ENCODE measurements at places on chromosomes 6 and 20.

GRCh38 chr6:46014046-46014445 is 1.6 kb downstream of the CLIC5 start:
- DNase-seq, result no peak

GRCh38 chr6:105678516-105678915 is 275.6 kb upstream of the PREP start:
- DNase-seq, result no peak

DNA sequence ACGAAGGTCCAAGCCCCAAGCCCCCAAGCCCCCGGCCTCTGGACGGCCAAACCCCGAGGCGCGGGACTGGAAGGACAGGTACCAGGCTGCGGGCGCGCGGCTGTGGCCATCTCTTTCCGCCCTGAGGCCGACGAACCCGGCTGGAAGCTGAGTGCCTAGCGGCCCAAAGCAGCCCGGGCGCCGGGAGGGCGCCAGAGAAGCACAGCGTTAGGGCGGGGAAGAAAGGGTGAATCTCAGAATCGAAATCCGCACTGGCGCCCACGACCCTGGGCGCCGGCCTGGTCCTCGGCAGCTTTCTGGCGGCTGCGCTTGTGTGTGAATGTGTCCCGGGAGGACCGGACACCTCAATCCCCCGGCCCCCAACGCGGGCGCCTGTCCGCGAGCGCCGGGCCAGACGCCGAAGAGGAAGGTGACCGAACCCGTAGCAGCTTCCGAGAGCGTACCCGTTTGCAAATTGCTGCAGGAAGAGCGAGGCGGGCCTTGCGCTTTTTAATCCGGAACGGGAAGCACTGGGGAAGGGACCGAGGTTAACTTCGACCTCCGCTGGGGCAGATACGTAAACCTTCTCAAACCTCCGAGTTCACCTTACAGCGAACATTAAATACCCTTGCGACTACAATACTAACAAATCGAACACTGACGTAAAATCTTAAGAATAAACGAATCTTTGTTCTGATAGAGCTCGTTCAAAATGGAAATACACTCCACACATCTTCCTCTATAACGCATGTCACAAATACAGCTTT is 2.9 kb downstream of the NRN1 start:
- no peak for DNase-seq

- DNase-seq, result peak; percentile 47
These were observed 131.2 kb upstream of the BTN3A2 start for GRCh38 chr6:26233649-26234420.

DNA sequence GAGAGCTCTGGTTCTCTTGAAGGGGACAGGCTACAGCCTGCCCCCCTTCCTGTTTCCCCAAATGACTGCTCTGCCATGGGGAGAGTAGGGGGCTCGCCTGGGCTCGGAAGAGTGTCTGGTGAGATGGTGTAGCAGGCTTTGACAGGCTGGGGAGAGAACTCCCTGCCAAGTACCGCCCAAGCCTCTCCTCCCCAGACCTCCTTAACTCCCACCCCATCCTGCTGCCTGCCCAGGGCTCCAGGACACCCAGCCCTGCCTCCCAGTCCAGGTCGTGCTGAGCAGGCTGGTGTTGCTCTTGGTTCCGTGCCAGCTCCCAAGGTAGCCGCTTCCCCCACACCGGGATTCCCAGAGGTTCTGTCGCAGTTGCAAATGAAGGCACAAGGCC is 9.8 kb downstream of the VEGFA start:
- DNase-seq, result no peak

GRCh38 chr20:38671186-38671585 is 53.1 kb upstream of the SLC32A1 start:
- DNase-seq, result no peak

DNA sequence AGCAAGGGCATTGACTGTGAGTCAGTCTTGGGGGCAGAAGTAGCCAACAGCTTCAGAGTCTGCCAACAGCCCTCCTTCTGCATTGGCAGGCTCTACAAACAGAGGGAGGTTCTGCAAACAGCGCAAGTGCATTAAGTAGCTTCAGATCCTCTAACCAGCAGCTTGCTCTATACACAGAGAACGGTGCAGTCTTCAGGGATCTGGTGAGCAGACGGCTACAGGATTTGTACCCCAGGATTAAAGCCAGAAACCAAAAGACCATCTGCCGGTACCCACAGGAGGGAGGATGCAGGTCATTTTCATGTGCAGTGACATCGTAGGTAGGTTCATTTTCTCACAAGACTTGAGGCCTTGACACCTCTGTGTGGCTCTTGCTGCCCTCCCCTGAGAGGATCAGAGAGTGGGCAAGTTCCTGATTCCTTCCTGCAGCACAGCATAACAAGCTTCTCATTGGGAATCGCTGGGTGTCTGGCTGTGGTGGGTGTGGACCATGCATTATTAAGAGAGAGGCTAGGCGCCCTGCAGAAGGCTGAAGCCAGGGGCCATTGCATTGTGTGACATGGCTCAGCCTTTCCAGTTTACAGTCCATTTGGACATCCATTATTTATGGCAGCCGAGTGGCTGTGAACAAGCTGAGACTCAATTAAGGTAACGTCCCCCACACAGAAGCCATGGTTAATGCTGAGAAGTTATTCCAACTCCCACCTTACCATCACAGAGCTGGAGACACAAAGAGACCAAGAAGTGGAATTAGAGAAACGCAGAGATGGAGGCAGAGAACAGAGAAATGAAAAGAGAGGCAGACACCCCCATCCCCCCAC is 250.0 kb downstream of the LRFN2 start:
- DNase-seq, result no peak

- DNase-seq, result no peak
These were observed 34.3 kb downstream of the LRRC1 start for GRCh38 chr6:53828966-53829697.

- DNase-seq, result no peak
These were observed 112.9 kb upstream of the DTNBP1 start for GRCh38 chr6:15775741-15776140.

GRCh38 chr6:135162678-135163439 is 18.2 kb upstream of the MYB start:
- DNase-seq, result peak; percentile 18

- no peak for DNase-seq
These were observed 952.9 kb upstream of the EPHA7 start for GRCh38 chr6:94372229-94372628.

GRCh38 chr20:15071085-15071808 is 733.8 kb upstream of the FLRT3 start:
- no peak for DNase-seq

DNA sequence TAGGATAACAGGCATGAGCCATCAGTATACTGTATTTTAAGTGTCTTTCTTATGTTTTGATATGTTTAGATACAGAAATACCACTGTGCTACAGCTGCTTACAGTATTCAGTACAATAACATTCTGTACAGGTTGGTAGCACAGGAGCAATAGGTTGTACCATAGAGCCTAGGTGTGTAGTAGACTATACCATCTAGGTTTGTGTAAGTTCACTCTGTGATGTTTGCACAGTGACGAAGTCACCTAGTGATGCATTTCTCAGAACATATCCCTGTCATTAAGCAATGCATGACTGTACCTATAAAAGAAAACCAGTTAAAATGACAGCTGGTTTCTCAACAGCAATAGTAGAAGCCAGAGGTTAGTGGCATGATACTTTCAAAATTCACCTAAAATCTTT is 3.0 kb upstream of the ZBTB24 start:
- no peak for DNase-seq

- DNase-seq, result no peak
These were observed 223.0 kb upstream of the SYNCRIP start for GRCh38 chr6:85865420-85866369.

DNA sequence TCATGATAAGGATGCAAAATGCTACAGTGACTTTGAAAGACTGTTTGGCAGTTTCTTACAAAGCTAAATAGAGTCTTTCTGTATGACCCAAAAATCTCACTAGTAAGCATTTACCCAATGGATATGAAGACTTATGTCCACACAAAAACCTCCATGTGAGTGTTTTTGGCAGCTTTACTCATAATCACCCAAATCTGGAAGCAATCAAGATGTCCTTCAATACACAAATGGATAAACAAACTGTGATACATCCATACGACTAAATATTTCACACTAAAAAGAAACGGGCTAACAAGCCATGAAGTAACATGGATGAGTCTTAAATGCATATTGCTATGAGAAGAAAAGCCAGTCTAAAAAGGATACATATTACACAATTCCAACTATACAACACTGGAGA is 117.2 kb downstream of the PDE10A start:
- DNase-seq, result no peak

GRCh38 chr6:95292011-95292410 is 285.3 kb upstream of the MANEA start:
- DNase-seq, result no peak

DNA sequence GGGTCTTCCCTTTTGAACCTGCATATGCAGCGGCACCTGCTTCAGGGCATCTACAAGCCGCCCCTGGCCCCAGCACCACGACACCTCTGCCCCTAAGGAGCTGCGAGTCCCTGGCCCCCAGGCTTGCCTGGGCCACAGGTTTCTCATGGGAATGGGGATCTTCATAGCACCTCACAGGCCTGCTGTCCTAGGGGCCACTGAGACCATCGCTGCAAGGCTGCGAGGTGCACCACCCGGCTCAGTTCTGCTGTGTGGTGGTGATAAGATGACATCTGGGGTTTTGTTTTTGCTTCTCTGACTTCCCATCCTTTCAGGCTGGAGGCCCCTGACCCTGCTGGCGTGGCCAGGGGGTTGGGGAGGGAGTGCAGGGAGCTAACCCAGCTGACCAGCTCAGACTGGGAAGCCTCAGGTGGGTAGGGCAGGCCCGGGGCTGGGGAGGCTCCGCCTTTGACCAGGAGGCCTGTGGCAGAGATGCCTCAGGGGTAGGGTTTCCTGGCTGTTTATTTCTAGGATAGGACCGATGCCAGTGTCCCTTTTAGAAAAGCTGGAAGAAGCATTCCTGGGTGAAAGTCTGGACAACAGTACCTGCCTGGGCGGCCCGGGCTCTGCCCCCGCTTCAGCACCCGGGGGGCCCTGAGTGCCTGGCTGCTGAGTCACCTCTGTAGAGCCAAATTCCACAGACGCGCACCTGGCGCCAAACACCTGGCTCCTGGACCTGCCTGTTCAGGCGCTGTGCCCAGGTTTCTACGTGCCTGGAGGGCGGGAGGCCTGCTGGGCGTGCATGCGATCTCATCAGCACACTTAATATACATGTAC is 264.7 kb downstream of the DLL1 start:
- DNase-seq, result no peak

DNA sequence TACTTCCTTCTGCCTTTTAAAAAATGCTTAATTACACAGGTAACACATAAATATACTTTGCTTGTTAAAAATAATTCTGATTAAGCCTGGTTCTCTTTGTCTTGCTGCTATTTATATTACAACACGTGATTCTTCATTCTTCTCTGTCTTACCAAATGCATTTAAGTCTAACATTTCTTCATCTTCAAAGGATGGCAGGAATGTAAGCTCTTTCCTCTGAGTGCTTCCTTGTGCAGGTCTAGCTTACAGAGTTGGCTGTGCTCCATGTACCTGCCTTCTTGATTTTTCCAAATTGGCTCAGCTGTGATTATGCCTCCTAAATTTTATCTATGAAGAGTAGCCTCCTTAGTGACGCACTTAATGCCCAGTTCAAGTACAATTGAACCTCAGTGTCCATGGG is 44.4 kb downstream of the RNF144B start:
- no peak for DNase-seq

GRCh38 chr6:18025596-18025995 is 38.2 kb upstream of the KIF13A start:
- no peak for DNase-seq

GRCh38 chr20:15895126-15895525 is 678.1 kb downstream of the KIF16B start:
- DNase-seq, result no peak

GRCh38 chr6:5089481-5090438 is 4.6 kb downstream of the PPP1R3G start:
- no peak for DNase-seq

- DNase-seq, result peak; percentile 6
These were observed 544 bp upstream of the TP53INP2 start for GRCh38 chr20:34703424-34704176.

GRCh38 chr20:41172296-41173140 is 35.2 kb downstream of the PLCG1 start:
- DNase-seq, result no peak

DNA sequence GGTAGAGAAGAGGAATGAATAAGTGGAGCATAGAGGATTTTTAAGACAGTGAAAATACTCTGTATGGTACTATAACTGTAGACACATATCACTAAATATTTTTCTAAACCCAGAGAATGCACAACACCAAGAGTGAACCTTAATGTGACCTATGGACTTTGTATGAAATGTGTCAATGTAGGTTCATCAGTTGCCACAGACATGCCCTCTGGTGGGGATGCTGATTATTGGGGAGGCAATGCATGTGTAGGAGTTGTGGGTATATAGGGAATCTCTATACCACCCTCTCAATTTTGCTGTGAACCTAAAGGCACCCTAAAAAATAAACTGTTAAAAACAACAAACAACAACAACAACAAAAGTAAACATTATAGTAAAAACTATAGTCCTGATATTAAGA is 293.7 kb downstream of the RNF144B start:
- no peak for DNase-seq

DNA sequence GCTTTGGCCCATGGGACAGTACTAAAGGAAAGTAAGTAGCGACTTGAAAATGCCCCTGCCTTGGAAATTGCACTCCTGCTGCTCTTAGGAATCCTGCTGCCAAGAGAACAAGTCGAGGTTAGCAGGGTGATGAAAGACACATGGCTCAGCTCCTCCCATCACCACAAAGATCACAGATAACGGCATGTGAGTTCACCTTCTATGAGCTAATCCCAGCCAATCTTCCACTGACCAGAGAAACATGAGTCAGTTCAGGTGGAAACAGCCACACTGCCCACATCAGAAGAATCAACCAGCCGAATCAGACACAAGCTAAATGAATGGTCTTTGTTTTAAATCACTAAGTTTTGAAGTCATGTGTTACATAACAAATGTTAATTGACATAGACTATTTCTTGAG is 106.3 kb downstream of the PRKN start:
- DNase-seq, result no peak

GRCh38 chr6:35810971-35811698 is 6.0 kb downstream of the LHFPL5 start:
- no peak for DNase-seq

GRCh38 chr6:166105341-166106075 is 62.1 kb downstream of the TBXT start:
- no peak for DNase-seq

- DNase-seq, result no peak
These were observed 9.9 kb upstream of the CDK5RAP1 start for GRCh38 chr20:33411242-33411641.

DNA sequence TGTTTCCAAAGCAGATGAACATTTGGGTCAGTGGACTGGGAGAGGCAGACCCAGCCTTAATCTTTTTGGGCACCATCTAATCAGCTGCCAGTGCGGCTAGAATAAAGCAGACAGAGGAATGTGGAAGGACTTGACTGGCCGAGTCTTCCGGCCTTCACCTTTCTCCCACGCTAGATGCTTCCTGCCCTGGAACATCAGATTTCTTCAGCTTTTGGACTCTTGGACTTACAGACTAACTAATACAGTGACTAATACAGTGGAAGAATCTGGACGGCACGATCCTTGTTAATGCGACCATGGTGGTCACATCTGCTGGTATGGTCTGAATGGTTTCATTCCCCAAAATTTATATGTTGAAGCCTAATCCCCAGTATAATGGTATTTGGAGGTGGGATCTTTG is 122.6 kb upstream of the NXT1 start:
- no peak for DNase-seq

GRCh38 chr6:110432285-110432900 is 17.0 kb upstream of the DDO start:
- DNase-seq, result no peak
